ENCODE measurements at places on chromosomes 2 and 18. TPM values are rescaled to one million over a fixed set of nuclear protein-coding genes. Genes with fewer than 3 reads are reported as not detected.

ING5 gene
- total RNA-seq, result 62.6 TPM

GRCh38 chr2:228658998-228659397, 477.5 kb upstream of the SPHKAP start:
- no peaks in the 10 kb centered on the region for H3K36me3 ChIP-seq
- H3K4me1 ChIP-seq, result no peaks in the 10 kb centered on the region
- H3K27ac ChIP-seq, result no peak overlapping the region
- no peaks in the 10 kb centered on the region for H3K27me3 ChIP-seq
- H3K4me3 ChIP-seq, result no peak overlapping the region
- DNase-seq, result no peak

GRCh38 chr2:178327516-178327915, 123.5 kb downstream of the PRKRA start:
- no peak overlapping the region for H3K27ac ChIP-seq
- H3K4me1 ChIP-seq, result no peaks in the 10 kb centered on the region
- no peaks in the 10 kb centered on the region for H3K36me3 ChIP-seq
- H3K27me3 ChIP-seq, result no peaks in the 10 kb centered on the region
- peak; percentile 46 for DNase-seq

- H3K36me3 ChIP-seq, result no peaks in the 10 kb centered on the region
- peaks cover 36% of the 10 kb centered on the region for H3K4me1 ChIP-seq
- no peak overlapping the region for H3K4me3 ChIP-seq
- H3K27ac ChIP-seq, result no peak overlapping the region
- DNase-seq, result no peak
These were observed 66.2 kb upstream of the TAF1B start for GRCh38 chr2:9777081-9777480.

DNA sequence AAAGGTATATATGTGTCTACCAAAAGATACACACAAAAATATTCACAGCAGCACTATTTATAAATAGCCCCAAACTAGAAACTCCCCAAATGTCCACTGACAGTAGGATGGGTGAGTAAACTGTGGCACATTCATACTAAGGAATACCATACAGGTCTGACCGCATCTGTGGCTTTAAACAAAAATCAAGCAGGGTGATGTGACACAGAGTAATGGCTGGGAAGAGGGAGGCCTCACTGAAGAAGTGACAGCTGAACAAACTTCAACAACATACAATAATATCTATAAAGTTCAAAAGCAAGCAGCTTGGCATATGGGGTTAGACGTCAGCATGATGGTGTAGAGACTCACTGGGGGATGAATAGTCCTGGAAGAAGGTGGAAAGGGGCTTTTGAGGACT, 115.1 kb upstream of the PPP1CB start:
- H3K27ac ChIP-seq, result peak overlapping the region; percentile 75
- DNase-seq, result no peak
- no peak overlapping the region for H3K4me3 ChIP-seq
- H3K27me3 ChIP-seq, result no peaks in the 10 kb centered on the region
- H3K4me1 ChIP-seq, result no peaks in the 10 kb centered on the region

DNA sequence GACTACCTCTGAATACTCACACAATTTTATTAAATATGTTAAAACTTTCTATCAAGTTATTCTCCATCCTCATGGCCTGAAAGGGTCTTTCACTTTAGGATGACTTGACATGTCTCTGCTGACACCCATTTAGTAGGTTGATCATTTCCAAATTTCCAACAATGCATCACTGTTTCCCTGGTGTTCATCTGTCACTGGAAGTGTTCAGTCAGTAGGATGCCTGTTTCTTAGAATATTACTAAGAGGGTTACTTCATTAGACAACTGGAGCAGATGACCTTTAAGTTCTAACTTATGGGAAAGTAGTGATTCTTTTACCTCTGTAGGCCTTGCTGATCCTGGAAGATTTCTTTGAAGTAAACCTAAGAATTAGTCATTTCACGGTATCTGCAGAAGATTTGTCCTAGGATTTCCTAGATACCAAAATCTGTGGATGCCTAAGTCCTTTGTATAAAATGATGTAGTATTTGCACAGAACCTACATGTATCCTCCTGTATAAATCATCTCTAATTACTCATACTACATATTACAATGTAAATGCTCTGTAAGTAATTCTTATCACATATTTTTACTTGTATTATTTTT, 77.7 kb downstream of the MAP3K20 start:
- no peak for DNase-seq
- no peak overlapping the region for H3K27ac ChIP-seq
- H3K36me3 ChIP-seq, result no peaks in the 10 kb centered on the region
- H3K4me3 ChIP-seq, result no peak overlapping the region
- H3K4me1 ChIP-seq, result no peaks in the 10 kb centered on the region

DNA sequence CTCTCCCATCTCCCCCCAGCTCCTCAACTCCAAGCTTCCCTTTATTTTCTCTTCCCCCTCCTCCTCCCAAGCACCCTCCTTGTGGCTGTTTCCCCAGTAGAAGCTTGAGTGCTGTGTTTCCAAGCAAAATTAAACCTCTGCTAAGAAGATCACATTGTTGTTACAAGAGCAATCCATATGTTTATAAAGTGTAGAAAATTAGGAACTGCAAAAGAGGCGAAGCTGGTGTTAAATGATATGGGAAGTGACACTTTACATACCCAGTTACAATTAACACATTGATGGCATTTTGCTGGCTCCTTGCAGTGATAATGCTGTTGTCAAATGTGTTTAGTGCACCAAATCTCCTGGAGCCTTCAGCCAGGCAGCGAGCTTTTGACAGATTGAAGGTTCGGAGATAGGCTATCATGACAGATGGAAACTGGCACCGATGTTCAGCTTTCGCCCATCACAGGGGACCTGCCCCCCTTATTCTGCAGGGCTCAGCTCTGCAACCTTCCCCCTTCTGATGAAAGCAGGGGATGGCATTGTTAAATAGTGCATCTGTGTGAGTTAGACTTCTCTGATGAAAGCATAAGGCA, 259.8 kb upstream of the ATP5MC3 start:
- H3K27ac ChIP-seq, result no peak overlapping the region
- H3K4me3 ChIP-seq, result no peak overlapping the region
- no peaks in the 10 kb centered on the region for H3K27me3 ChIP-seq

TACR1 gene
- total RNA-seq, result 5.6 TPM

SLC5A7 gene
- total RNA-seq, result not detected

DNA sequence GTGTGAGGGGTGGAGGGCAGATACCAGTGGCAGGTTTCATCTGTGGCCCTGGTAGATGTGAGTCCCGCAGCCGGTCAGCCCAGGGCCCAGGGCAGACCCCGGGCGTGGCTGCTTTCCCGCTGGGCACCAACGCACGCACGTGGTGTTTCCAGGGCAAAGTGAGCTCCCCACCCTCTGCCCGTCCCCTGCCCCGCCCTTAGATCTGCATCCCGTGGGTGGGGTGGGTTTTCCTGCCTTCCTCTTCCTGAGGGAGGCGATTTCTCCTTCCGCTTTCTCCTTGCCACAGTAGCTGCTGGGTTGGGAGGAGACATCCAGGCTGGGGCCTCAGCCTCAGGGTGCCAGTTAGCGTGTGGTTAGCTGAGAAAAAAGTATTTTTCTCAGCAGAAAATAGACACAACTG, 49.6 kb downstream of the ODC1 start:
- H3K36me3 ChIP-seq, result no peaks in the 10 kb centered on the region
- H3K27ac ChIP-seq, result peak overlapping the region; percentile 46
- DNase-seq, result peak; percentile 68
- no peaks in the 10 kb centered on the region for H3K27me3 ChIP-seq
- H3K4me3 ChIP-seq, result no peak overlapping the region
- H3K4me1 ChIP-seq, result peaks cover 14% of the 10 kb centered on the region

- no peak overlapping the region for H3K4me3 ChIP-seq
- no peak overlapping the region for H3K27ac ChIP-seq
- H3K27me3 ChIP-seq, result no peaks in the 10 kb centered on the region
- H3K36me3 ChIP-seq, result no peaks in the 10 kb centered on the region
- no peaks in the 10 kb centered on the region for H3K4me1 ChIP-seq
These were observed 81.5 kb downstream of the SEMA4F start for GRCh38 chr2:74735564-74735963.

DNA sequence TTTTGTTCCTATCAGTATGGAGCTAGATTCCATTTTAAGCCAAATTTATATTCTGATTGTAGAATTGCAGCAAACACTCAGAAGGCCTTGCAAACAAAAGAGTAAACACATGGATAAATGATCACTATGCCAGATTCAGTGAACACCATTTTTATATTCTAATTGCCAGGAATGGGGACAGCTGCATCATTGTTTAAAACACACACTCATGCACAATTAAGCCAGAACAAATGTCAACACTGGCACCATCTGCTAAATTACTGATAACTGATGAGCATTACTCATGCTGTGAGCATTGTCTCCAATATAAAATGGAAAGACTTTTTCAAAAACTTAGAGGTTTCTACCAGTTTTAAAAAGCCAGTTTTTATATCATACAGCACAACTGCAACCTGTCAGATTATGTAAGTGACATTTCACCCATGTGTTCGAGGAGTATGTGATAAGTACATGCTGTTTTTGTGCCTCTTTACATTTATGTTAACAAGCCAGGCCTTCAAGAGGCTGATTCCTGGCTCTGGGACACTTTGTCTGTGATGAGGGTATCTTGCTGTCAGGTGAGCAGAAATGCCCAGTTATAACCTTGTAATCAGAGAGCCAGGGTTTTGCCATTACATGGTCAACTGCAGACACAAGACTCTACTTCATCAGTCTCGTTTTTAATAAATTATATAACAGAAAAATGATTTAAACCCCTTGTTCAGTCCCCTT, 4.4 kb upstream of the ST8SIA5 start:
- peaks cover 4% of the 10 kb centered on the region for H3K4me1 ChIP-seq
- H3K27me3 ChIP-seq, result peaks cover 16% of the 10 kb centered on the region
- no peaks in the 10 kb centered on the region for H3K36me3 ChIP-seq
- no peak overlapping the region for H3K27ac ChIP-seq
- no peak overlapping the region for H3K4me3 ChIP-seq

C2orf78 gene
- not detected for total RNA-seq

DNA sequence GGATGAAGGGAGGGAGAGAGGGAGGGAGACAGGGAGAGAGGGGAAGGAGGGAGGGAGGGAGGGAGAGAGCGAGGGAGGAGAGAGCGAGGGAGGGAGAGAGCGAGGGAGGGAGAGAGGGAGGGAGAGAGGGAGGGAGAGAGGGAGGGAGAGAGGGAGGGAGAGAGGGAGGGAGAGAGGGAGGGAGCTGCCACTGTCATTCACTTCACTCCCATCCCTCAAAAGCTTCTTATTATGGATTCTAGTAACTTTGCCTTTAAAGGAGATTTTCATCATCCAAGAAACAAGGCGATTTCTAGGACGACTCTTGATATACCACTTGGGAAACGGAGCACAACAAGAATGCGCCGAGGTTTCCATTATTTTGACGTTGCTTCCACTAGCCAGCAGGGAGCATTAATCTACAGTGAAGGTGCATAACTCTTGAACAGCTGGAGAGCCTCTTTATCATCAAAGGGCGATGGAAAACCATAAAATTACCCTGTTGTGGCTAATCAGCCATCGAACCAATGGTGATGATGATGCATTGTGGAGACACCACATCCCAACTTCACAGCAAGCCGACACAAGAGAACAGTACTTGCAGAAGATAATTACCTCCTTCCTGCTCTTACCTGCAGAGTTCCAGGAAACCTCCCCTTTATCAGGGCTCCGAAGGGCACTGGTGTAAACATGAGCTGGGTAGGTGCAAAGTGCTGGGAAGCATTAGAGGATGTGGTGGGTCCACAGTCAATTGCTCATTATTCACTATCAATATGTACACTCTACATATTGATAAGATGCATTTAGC, 130.5 kb downstream of the EIPR1 start:
- no peak overlapping the region for H3K4me3 ChIP-seq
- H3K27ac ChIP-seq, result no peak overlapping the region
- peaks cover 4% of the 10 kb centered on the region for H3K36me3 ChIP-seq

TCF23 gene
- total RNA-seq, result not detected

MARS2 gene
- 8.6 TPM for total RNA-seq

DNA sequence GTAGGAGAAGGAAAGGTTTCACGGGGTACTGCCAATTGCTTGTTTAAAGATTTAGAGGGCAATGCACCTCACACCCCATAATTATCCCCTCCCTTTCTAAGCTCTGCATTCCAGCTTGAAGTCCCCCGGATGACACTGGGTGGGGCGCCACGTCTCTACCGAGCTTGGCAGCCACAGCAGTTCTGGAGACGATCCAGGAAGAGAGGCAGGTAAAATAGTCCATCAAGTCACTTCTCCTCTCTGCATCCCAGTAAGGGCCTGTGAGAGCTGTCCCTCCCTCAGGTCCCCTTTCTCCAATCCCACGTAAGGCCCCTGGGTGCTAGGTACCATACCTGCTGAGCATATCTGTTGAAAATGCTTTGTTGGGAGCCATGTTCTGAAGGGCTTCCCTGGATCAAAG, 65.7 kb downstream of the CAPN13 start:
- H3K27ac ChIP-seq, result no peak overlapping the region
- no peaks in the 10 kb centered on the region for H3K4me1 ChIP-seq
- no peak for DNase-seq
- H3K36me3 ChIP-seq, result no peaks in the 10 kb centered on the region

CROCC2 gene
- not detected for total RNA-seq

DNA sequence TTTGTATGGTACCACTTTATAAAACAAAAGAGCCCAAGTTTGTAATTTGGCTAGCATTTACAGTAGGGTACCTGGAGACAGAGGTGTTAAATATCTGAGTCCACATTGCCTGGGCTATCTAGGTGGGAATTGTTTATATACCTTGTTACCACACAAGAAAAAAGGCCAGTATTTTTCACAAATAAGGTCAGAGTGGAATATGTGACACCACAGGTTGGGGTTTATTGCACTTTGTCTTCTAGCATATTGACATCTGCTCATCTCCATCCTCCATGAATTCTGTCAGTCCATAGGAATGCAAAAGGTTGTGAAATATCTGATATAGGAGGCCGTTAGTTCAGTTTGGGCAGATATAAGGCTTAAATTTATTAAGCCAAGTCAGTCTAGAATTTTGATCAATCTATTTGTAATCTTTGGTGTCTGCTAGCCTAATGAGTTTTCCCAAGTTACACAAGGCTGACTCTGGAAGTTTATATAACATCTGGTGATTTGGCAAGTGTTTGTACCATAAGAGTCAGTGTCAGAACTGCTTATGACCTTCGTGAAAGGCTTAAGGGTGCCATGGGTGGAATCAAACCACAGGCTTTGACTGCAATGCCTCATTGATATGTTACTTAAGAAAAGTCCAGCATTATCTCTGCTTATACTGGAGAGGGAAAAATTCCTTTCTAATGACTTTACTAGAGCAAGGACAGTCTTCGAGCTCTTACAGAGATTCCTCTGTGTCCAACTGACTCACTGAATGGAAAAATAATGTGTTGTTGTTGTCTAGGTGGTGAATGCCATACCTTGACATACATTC, 11.3 kb upstream of the DPP4 start:
- H3K4me3 ChIP-seq, result no peak overlapping the region
- no peaks in the 10 kb centered on the region for H3K36me3 ChIP-seq
- no peaks in the 10 kb centered on the region for H3K27me3 ChIP-seq

EPB41L3 gene
- total RNA-seq, result 245 TPM

TGFA gene
- 51.6 TPM for total RNA-seq
